CD4-positive, alpha-beta T cell treated with Interleukin-6 at 100 ng/mL for 8 hours (primary cell): ENCODE measurements at places on chromosomes 2 and 18.

DNA sequence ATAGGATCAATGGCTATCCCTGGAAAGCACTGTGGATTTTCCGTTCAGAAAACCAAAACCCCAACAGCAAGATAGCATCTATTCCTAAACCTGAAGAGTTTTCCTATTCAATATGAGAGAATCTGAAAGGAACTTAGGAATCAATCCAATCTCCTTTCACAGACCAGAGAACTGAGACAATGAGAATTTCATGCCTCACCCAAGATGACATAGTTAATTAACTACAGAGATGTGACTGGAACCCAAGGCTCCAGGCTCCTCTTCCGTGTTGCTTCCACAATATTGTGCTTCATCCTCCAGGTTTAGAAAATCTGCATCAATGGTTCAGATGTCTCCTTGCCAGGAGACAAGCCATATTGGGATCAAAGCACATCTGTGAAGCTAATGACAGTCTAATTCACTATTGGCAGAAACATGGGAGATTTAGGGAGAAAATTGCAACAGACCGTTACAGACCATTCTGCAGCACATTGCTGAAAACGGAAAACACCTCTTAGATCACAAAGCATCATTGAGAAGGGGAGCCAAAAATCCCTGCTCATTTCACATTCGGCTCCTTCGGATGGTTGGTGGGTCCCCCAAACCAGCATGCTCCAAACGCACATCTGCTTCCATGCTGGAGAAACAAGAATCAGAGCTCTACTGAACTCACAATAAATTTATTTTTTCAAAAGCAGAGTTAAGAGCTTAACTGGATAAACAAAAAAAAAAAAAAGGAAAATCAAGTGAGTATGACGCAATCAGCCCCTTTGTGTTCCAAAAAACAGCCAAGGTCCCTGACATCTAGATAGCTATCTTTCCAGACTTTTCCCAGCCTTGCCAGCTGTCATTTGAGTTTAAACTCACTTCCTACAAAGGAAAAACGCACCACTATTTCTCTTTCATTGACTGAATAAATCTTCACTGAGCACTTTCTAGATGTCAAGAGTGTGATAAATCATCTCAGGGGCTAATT is 290.3 kb downstream of the C1D start:
- DNase-seq, result no peak

- no peak for DNase-seq
These were observed 6.7 kb downstream of the COA5 start for GRCh38 chr2:98601532-98602132.

- no peak for DNase-seq
These were observed 49.1 kb downstream of the DLGAP1 start for GRCh38 chr18:4405965-4406364.

- DNase-seq, result no peak
These were observed 38.9 kb downstream of the DHRS9 start for GRCh38 chr2:169108099-169108884.

DNA sequence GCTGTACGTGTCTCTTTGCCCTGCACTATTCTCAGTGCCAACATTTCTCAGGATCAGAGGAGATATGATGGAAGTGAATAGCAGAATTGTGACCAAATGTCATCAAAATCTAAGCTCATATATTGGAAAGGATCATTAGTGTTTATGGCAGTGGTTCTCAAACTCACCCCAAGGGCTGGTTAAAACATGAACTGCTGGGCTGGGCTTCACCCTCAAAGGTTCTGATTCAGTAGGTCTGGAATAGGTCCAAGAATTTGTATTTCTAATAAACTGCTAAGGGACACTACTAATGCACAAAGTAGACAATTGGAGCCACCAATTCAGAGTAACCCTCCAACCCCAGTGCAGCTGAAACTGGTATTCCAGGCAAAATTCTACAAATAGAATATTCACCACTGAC is 317.9 kb upstream of the UBE2E3 start:
- no peak for DNase-seq

- DNase-seq, result no peak
These were observed 210.1 kb upstream of the LRATD1 start for GRCh38 chr2:14422426-14422825.

GRCh38 chr2:7201851-7202250 is 284.6 kb downstream of the RNF144A start:
- DNase-seq, result no peak

- DNase-seq, result no peak
These were observed 44.8 kb downstream of the NAB1 start for GRCh38 chr2:190693533-190694232.

- no peak for DNase-seq
These were observed 88.2 kb downstream of the SP3 start for GRCh38 chr2:173876833-173877413.

GRCh38 chr2:211347328-211347727 is 790.9 kb downstream of the CPS1 start:
- DNase-seq, result no peak

GRCh38 chr2:130287656-130288026 is 55.1 kb upstream of the IMP4 start:
- no peak for DNase-seq

GRCh38 chr18:62479574-62479973 is 43.3 kb upstream of the ZCCHC2 start:
- no peak for DNase-seq

DNA sequence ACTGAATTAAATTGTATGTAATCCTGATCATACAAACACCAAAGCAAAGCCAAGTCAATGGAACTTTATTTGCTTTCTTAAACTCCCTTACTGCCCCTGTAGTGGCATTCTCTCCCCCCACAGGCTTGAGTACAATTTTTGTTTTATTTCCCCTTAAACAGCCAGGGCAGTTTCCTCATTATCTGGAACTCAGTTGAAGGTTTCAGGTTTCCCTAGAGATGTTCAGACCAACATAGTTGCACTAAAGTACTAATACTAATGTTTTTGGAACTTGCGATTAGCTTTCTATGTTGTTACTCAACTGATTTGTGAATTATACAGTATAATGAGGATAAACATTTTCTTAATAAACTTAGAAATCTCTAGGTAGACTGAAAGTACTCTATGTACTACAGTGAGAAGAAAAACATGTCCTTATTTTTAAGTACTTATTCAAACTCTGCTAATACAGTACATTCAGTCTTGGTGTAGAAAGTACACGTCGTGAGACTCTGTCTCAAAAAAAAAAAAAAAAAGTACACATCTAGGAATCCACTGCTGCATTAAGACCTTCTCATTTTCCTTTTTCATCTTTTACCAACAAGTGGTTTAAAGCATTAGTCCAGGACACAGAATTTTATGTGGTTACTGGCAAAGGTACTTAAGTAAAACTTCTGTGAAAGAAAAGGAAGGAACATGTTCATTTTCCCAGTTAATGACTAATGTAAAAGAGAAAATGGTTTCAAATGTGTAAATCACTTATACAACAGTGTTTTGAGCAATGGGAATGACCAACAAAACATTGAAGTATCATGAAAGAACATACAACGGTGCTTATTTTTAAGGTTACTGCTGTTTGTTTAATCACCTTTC is 209.5 kb upstream of the SMAD7 start:
- DNase-seq, result no peak

GRCh38 chr18:69216321-69216720 is 184.4 kb upstream of the DOK6 start:
- DNase-seq, result no peak

DNA sequence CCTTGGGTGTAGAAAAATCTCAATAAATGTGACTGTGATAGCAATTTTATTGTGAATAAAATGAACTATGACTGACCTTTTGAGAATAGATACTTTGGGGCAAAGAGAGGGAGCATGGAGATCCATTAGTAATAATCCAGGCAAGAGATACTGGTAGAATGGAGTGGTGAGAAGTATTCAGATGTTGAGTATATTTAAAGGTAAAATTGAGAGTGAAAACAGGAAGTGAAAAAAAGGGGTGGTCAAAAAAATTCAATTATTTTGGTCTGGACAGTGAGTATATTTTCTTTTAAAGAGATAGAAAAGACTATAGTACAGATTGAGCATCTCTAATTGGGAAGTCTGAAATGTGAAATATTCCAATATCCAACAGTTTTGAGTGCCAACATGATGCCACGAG is 1515.6 kb upstream of the NXPH2 start:
- no peak for DNase-seq

DNA sequence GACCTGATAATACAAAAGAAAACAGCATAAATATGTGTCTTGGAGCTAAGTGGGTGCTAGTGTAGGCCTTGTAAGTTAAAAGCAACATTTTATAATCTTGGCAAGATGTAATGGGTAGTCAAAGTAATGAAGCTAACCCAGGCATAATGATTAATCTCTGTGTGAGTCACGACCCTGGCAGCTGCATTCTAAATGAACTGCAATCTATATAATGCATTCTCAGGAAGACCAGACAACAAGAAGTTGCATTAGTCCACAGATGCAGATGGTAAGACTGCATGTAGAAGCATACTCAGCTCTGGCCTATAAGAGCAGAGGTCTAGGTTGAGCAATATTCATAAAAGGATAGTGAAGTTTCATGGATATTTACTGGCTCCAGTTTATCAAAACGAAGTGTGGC is 85.6 kb upstream of the ETAA1 start:
- no peak for DNase-seq

GRCh38 chr18:54995421-54996143 is 36.3 kb upstream of the CCDC68 start:
- DNase-seq, result no peak

- DNase-seq, result no peak
These were observed 981.2 kb downstream of the BCL11A start for GRCh38 chr2:59572227-59572626.
